ENCODE measurements at places on chromosomes 5 and 9.

- DNase-seq: no peak
These were observed 1.4 kb downstream of the CEP120 start for GRCh38 chr5:123421773-123422172.

DNA sequence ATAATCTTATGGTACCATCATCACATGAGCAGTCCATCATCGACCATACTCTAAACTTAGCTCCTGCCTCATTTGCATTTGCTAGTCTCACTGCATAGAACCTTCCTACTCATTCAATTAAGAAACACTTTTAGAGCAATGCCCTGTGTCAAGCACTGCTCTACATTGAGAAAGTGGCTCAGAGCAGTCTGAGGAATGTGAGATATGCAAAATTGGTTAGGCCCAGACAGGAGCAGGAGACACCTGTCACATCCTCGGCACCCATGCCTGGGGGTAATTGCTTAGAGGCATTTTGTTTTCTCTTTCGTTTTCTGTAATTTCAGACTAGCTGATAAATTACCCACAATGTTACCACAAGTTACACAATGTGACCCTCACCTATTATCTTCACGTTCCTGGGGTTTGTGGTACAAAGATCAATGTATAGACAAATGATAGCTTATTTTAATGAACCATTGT, 4.9 kb upstream of the RARS1 start:
- DNase-seq: no peak

- DNase-seq: no peak
These were observed 3.2 kb downstream of the ZNF131 start for GRCh38 chr5:43123887-43124286.

- DNase-seq: no peak
These were observed 28.8 kb downstream of the ALG2 start for GRCh38 chr9:99192786-99193465.

DNA sequence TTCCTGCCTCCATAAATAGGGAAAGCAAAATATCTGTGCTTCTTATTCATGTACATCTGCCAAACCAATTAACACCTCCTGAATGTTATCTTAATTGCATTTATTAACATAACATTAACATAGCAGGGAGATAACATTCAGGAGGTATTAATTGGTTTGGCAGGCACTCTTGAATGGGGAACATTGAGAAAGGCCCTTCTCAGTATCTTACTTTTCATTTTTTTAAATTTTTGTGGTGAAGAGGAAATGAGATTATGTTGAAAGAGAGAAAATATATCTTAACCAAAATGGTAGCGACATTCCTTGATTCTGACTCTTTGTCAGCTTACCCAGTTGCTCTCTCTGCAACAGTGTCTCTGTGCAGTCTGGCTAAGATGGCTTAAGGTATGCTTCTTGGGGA, 100.4 kb upstream of the TLE1 start:
- no peak for DNase-seq

DNA sequence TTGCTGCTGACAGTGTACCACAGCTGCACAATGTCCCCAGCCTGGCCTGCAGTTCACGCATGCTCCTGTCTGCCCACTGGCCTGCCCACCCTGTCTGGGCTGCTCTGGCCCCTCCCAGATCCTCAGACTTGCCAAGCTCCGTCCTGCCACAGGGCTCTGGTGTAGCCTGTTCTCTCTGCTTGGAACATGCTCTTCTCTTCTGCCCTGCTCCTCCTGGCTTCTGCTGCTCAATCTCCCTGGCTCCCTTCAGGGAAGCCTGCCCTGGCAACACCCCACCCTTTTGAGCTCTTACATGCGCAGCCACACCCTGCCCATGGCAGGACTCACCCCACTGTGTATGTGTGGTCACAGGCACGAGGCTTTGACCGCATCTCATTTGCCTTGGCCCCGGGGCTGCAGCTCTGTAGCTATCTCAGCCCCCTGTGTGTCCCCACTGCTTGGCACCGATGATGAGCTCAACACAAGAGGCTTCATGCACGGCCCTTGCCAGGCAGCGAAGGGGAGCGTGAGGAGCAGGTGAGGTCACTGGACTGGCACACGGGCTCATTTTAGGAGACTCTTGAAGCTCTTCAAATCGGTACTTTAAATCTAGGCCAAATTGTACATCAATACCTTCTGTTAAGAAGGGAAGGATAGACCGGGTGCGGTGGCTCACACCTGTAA, 20.4 kb upstream of the BRD3 start:
- DNase-seq: no peak

DNA sequence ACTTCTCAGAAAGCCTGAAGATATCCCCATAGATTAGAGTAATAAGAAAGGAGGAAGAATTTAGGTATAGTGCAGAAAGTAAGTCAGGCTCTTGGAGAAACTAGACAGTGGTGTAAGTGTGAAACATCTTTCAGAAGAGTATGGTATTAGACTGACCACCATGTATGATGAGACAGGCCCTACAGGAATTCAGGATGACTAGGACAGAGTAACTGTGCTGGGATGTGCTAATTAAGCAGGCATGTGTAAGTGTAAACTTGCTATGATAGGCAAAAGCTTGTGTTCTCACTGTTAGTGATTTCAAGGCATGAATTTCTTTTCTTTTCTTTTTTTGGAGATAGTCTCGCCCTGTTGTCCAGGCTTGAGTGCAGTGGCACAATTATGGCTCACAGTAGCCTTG, 70.8 kb downstream of the RAB24 start:
- no peak for DNase-seq

- peak; percentile 59 for DNase-seq
These were observed 60.7 kb downstream of the HRH2 start for GRCh38 chr5:175718401-175719108.

DNA sequence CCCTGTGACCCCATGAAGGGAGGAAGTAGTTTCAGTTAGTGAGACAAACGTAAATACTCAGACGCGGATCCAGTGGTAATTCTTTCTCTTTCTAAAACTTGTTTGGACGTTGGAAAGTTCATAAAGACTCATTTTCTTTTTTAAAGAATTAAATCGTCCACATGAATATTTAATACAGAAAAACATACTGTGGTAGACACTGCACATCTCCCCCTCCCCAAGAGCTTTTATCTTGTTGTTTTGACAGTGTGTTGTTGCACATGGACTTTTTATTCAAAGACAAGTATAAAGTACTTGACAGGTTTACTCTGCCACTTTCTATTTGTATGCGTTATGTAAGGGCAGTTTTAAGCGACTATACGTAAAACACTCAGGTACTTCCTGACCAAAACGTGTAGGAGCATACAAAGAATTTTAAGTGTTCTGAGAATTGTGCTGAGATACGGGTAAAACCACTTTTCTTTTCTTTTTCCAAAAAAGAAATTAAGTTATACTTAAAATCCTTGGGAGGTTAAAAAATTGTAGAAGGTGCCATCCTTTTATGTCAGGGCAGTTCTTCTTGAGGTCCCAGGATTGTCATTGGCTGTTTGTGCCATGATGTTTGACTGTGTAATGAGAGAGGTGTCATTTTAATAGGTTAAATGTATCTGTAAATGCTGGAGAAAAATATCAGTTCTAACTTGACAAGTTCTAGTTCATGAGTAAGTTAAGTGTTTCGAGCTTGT, 1.3 kb downstream of the NIPBL start:
- peak; percentile 32 for DNase-seq

GRCh38 chr5:172482156-172483020, 28.1 kb upstream of the SH3PXD2B start:
- DNase-seq: no peak

- DNase-seq: no peak
These were observed 19.4 kb downstream of the DAP start for GRCh38 chr5:10741661-10742060.

GRCh38 chr5:172985596-172985995, 2.0 kb downstream of the ATP6V0E1 start:
- no peak for DNase-seq

DNA sequence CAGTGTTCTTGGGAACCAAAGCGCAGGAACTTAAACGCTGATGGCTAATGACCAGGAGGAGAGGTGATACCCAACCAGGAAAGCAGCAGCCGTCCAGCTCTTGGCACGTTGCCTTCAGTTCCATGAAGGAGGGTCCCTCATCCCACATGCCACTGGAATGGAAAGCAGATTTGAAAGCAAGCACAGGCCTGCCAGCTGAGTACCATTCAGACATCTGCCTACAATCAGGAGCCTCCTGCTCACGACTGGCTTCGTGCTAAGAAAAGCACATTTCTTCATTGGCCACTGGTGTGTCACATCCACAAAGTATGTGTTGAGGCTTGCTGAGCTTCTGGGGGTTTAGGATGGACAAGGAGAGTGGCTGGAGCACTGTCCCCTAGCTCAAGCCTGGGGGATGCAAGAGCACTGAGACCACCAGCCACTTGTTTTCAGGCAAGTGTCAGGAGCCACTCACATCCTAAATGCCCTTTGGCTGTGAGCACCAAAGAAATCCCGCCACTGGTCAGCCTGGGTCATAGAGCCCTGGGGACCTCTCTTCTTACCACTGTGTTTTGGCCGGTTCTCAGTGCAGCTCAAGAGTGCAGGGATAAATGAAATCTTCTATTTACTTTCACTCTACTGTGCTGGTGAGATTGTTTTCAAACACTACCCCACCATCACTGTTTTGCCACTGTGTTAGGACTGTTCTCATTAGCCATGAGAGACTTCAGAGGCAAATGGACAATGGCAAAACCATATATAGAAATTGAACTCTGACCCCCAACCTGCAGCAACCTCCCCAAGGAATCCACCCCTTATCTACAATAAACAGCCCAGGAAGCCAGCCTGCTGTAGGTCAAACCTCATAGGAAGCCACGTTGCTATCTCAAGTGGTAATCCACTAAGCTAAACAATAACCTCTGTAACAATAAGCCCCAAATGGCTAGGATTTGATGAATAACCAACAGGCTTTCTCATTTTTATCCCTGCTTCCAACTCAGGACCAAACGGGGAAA, 58.3 kb downstream of the MTX3 start:
- DNase-seq: no peak

- no peak for DNase-seq
These were observed 12.0 kb upstream of the DNAH5 start for GRCh38 chr5:13956471-13956870.

GRCh38 chr9:35520364-35520710, 30.4 kb downstream of the RUSC2 start:
- DNase-seq: no peak

DNA sequence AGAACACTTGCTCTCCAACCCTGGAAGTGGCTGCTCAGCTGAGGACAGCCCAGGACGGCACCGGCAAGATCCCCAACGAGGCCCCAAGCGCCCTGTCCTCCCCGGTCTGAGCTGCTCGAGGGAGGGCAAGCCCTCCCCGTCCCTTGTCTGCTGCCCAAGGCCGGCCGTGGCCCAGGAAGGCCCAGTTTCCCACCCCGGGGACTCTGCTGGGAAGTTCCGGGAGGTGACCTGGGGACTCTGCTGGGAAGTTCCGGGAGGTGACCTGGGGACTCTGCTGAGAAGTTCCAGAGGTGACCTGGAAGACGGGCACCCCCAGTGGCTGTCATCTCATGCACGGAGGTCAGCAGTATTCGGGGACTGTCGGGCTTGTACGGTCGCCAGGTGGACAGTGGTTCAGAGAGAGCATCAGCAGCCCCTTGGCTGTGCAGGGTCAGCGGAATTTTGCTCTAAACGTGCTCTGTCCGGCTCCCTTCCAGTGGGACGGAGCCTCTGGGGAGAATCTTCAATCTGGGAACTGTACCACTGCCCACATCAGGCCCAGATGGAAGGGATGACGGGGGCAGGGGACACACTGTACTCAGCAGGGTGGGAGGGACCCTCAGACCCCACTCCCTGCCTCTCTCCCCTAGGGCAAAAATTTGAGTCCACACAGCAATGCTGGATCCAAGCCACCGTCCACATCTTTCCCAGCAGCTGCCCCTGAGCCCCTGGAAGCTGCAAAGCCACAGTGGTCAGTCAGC, 7.2 kb downstream of the NACC2 start:
- no peak for DNase-seq

- DNase-seq: no peak
These were observed 277.2 kb upstream of the ADRA1B start for GRCh38 chr5:159638954-159639559.

Measured in T-helper 1 cell (primary cell).